ENCODE measurements at places on chromosomes 6 and 20.

GRCh38 chr6:17615794-17616193, 15.7 kb downstream of the FAM8A1 start:
- DNase-seq: no peak

- DNase-seq: no peak
These were observed 6.4 kb downstream of the CNKSR3 start for GRCh38 chr6:154504102-154504501.

DNA sequence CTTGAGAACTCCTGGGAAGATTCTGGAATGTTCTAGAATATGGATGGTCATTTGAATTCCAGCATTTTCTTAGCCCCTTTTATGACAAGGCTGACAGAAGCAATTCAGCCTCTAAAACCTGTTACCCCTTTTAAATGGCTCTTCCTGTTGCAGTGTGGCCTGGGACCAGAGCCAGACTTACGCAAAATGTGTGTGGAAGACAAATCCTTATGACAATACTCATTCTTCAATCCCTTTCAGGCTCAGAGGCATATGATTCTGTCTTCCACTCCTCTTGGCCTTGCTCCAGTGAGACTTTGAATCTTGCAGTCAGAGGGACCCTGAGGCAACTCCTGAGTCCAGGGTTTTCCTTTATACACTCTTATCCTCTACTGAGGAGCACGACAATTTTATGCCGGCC, 287.0 kb downstream of the CLIC5 start:
- DNase-seq: no peak

DNA sequence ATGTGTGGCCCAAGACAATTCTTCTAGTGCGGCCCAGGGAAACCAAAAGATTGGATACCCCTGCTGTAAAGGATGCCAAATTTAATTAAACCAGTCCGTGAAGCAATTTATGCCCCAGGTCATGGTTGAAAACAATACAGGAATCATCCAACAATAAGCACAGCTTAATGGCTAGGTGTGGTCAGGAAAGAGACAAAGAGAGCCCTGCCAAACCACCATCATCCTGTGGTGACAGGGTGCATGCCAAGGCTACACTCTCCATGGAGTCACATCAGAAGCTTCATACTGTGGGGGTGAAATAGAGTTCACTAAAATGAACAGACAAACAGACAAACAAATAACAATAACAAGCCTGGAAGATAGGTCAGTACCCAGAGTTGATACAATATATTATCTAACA, 62.7 kb downstream of the DZANK1 start:
- no peak for DNase-seq

- DNase-seq: no peak
These were observed 8.3 kb downstream of the HSF2 start for GRCh38 chr6:122407712-122408111.

DNA sequence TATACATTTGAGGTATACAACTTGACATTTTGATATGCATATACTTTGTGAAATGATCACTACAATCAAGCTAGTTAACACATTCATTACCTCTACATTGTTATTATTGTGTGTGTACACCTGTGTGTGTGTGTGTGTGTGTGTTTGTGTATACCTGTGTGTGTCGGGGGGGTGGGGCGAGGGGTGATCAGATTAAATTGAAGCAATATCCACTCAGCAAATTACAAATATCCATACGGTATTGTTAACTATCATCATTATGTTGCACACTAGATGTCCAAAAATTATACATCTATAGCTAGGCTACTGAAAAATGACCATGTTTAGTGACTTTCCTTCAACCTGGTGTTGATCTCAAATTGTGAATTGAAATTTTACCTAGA, 1.8 kb downstream of the RHAG start:
- DNase-seq: no peak

GRCh38 chr6:137894779-137895385, 27.8 kb downstream of the TNFAIP3 start:
- no peak for DNase-seq

DNA sequence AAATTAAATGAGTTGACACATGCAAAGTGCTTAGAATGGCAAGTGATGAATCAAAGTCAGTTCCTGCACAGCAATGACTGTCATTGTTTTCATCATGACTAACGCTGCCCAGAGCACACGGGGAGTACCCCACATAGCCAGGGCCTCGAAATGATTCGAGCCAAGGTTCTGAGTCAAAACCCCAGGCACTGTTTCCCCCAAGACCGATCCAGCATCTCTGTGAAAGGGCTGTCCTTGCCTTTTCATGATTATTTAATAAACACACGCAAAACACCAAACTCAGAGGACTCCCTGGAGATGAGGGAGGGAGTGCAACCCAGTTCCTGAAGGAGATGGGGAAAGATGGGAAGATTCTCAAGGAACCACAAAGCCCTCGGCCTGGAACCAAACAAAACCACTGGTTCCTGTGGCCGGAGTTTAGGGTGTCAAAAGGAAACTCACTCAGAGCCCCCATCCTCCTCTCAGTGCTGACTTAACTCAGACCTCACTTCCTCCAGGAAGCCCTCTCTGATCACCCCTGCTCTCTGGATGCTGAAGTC, 3.8 kb downstream of the PREX1 start:
- DNase-seq: no peak

GRCh38 chr20:42553374-42553773, 636.3 kb downstream of the PTPRT start:
- DNase-seq: no peak

DNA sequence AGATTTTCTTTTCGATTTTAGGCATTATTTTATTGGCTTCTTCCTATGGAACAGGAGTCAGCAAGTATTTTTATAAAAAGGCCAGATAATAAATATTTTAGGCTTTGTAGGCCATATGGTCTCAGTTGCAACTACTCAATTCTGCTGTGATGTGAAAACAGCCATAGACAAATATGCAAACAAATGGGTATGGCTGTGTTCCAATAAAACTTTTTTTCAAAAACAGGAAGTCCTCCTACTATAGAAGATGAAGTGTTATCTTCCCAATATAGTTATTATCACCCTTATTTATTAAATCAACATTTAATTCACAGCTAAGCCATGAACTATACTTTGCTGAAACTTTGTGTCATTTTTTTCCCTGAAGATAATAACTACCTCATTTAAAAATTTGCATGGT, 57.2 kb downstream of the CHD6 start:
- DNase-seq: no peak

GRCh38 chr6:83536034-83536646, 23.8 kb downstream of the PRSS35 start:
- no peak for DNase-seq

- no peak for DNase-seq
These were observed 42.8 kb upstream of the FAM50B start for GRCh38 chr6:3806169-3806922.

DNA sequence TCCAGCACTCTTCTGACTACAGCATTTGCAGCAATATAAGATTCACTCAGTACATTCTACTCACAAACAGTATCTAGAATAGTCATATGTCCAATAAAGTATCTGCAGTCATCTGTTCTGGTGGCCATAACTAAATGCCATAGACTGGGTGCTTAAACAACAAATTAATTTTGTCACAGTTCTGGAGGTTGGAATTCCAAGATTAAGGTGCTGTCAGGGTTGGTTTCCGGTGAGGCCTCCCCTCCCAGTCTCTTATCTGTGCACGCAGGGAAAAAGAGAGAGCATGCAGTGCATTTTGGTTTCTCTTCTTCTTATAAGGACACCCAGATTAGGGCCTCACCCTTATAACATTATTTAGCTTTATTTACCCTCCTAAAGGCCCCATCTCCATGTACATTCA, 21.3 kb upstream of the NUS1 start:
- no peak for DNase-seq

GRCh38 chr20:31937820-31938219, 14.0 kb downstream of the PDRG1 start:
- DNase-seq: no peak

GRCh38 chr20:58137236-58137635, 91.2 kb downstream of the ANKRD60 start:
- no peak for DNase-seq

- peak; percentile 94 for DNase-seq
These were observed at the start of gene HLA-A for GRCh38 chr6:29942275-29943052. TSS of gene HLA-A (plus strand) at chr6:29942532. CDS start at chr6:29942554, 22 bp downstream.
